SK-N-DZ (cell line): ENCODE measurements at places on chromosomes 11 and 22.

GRCh38 chr11:119320776-119321524 lies 4.0 kb upstream of the MCAM start:
- peak; percentile 47 for DNase-seq

- DNase-seq, result no peak
Measured at GRCh38 chr11:69541501-69542313, 60.2 kb downstream of the LINC01488 start.

DNA sequence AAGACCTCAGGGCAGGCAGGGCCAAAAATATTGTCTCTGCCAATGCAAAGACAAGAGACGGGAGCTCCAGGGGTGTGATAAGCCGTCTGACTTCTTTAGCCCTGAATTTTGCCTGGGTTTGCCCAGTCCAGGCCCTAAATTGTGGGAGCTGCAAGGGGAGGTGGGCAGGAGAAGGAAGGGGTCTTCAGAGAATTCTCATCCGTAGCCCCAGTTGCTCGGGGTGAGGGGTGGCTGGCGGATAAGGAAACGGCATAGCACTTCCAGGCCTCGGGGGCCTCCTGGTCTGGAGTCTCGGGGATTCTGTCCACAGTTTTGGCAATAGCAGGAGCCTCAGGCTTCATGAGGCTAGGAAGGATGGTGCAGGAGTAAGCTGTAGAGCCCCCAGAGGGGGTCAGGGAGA lies 7.4 kb downstream of the CD5 start:
- no peak for DNase-seq

DNA sequence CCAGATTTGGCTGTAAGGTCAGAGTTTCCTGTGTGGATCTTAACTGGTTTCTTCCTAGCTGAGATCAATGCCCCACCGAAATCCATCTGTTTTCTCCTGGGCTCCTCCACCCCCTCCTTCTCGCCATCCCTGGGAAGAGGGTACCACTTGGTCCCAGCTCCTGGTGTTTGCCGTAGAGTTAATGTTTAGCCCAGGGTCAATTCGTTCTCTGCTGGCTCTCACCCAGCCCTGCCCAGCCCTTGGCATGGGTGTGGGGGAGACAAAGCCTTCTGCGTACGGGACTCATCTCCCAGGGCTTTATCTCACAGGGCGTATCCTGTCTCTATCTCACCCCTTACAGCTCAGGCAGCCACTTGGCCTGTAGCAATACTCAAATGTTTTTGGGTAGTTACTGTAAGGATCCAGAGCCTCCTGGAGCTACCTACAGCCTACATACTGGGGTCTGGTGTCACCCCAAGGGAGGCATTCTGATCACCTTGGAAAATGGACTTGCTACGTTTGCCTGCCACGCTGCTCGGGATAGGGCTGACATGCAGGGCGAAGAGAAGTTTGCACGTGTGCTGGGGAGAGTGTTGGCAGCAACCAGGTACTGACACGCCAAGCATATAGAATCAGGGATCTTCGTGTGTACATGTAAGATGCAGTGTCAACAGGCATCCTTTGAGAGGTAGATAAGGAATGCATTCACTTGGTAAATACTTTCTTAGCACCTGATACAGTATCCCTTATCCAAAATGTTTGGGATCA lies 66.1 kb downstream of the SCN3B start:
- DNase-seq, result no peak

DNA sequence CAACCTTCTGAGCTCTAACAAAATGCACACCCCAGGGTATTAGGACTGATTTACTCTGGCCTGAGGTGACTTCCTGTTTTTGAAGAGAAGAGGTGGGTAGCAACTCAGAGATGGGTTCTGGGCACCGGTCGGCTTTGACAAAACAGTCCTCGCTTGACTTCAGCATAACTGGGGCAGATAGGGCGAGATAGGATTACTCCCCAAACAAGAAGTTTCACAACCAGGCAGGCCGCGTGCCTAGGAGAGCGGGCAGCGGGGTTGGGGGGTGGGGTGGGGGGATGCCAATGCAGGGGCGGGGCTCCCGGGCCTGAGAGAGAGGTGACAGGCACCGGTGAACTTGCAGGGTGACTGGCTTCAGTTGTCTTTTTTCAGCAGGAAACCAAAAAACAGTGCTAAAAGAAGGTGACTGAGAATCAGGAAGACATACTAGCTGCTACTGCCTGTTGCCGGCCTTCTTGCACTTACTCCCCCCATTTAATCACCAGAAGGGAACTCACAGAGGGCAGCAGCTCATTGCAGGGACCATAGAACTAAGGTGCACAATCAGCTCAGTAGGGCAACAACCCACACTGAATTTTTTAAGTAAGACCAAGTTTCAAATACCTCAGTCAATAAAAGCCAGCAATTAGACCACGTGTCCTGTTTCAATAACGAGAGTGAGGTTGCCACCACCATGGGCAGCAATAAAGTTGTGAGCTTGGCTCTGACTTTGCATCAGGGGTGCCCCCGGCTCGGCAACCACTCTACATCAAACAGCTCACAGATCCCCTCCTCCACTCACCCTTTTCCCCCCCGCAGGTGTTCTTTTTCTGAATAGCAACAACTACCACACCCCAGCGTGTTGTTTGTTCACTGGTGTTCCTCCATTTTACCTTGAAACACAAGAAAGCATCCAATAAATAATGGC lies 37.2 kb upstream of the ETS1 start:
- no peak for DNase-seq

- DNase-seq, result no peak
Measured at GRCh38 chr22:49664891-49665290, 162.8 kb downstream of the BRD1 start.

GRCh38 chr22:36470162-36470993 lies 11.1 kb downstream of the TXN2 start:
- DNase-seq, result peak; percentile 74
